ENCODE measurements at places on chromosomes 1 and 21.

DNA sequence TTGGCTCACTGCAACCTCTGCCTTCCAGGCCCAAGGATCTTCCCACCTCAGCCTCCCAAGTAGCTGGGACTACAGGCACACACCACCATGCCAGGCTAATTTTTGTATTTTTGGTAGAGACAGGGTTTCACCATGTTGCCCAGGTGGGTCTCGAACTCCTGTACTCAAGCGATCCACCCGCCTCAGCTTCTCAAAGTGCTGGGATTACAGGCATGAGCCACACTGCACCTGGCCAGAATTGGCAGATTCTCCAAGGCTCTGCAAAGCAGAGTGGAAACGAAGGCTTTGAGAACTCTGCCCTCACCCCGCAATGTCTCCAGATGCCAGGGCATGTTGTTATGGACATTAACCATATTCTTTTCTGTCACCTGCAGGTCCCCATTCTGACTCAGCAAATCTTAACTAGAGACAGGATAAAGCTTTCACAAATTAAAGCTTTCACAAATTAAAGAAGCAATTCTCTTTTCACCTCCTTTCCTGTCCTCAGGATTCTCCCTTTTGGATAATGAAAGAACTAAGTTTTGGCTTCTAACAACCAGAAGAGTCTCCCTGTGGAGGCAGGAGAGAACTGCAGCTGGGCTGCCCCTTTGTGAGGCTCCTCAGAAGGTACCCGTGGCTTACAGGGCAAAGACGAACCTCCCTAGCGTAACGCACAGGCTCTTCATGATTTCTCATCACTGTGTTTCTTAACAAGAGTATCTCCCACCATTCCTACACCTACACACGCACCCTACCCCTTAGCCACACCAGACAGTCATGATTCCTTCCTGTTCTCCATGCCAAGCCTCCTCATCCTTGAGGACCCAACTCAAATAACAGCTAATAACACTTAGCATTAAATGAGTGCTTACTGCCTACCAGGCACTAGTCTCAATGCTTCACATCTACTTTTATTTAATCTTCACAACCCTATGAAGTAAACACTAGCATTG lies 29.8 kb downstream of the GPA33 start:
- no peak for DNase-seq

- no peak for DNase-seq
Measured at GRCh38 chr1:242002072-242002471, 3.2 kb upstream of the MAP1LC3C start.

- no peak for DNase-seq
Measured at GRCh38 chr1:3688356-3689137, 36.2 kb downstream of the TP73 start.

GRCh38 chr21:42245331-42246193 lies 26.6 kb downstream of the ABCG1 start:
- DNase-seq, result no peak

DNA sequence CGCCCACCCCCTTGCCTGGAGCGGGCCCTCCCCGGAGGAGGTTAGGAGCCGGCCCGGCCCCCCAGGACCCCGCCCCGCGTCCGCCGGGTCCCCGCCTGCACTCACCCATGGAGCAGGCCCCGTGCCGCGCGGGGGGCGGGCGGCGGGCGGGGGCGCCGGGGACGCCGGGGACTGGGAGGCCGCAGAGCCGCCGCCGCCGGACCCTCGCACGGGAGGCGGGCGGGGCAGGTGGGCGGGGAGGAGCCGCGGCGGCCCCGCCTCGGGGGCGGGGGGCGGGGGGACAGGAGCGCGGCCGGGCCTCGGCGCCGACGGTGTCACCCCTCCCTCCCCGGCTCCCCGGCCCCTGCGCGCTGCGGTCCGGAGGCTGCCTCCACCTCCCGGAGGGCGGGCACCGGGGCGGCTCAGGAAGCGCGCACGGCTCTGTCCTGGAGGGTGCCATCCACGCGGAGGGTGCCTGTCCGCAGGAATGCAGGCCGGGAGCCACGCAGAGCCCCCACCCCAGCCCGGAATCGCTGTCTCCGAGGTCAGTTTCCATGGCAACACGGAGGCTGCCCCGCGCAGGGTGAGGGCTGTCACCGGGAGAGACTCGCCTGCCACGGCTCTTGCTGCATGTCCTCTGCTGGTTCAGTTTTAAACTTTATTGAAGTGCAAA lies 5.9 kb upstream of the PLEKHG5 start:
- no peak for DNase-seq

DNA sequence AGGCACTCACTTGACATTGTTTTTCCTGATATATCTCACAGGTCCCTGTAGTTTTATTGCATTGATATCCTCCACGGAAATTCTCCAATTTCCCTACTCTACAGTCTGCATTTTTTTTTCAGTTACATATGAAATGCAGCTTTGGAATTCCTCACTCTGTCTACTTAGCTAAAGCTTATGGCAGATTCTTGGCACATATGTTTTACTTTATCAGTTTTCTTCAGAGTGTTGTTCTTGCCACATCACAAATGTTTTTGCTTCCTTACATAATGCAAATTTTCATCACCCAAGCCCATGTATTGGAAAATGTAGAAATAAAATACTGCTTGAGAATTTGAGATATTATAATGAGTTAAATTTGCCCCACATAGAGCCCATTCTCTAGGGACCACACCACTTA lies 1895.1 kb downstream of the MRPL39 start:
- no peak for DNase-seq

DNA sequence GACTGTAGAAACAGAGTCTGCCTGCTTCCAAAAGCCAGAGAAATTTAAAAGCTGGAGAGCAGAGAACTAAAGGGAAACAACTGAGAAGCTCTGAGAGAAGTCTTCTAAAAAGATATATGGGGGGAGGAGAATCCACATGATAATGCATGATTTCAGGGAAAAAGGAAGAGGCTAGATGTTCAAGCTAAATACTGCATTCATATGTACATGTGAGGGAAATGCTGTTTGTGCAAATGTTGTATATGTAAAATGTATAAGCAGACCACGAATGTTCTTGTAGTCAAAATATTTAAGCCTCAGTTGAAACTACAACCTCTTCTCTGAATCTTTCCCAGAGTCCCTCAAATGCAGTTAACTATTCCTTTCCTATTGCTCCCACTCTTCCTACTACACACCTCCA lies 79.2 kb downstream of the AKT3 start:
- no peak for DNase-seq

DNA sequence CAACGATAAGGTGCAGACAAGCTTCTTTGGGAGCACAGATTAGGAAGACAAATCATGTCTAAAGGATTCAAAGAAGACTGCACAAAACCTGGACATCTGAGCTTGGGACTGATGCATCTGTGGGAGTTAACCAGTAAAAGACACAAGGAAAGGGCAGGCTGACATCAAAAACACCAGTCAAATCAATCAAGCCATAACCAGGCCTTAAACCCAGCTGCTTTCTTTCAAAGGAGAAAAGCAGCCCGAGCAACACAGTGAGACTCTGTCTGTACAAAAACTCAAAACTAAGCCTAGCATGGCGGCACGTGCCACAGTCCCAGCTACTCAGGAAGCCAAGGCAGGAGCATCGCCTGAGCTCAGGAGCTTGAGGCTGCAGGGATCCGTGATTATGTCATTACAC lies 411.6 kb downstream of the SMYD3 start:
- DNase-seq, result no peak

GRCh38 chr1:43436371-43436770 lies 17.4 kb downstream of the HYI start:
- no peak for DNase-seq

GRCh38 chr1:212690816-212691403 lies 8.7 kb downstream of the BATF3 start:
- DNase-seq, result no peak

DNA sequence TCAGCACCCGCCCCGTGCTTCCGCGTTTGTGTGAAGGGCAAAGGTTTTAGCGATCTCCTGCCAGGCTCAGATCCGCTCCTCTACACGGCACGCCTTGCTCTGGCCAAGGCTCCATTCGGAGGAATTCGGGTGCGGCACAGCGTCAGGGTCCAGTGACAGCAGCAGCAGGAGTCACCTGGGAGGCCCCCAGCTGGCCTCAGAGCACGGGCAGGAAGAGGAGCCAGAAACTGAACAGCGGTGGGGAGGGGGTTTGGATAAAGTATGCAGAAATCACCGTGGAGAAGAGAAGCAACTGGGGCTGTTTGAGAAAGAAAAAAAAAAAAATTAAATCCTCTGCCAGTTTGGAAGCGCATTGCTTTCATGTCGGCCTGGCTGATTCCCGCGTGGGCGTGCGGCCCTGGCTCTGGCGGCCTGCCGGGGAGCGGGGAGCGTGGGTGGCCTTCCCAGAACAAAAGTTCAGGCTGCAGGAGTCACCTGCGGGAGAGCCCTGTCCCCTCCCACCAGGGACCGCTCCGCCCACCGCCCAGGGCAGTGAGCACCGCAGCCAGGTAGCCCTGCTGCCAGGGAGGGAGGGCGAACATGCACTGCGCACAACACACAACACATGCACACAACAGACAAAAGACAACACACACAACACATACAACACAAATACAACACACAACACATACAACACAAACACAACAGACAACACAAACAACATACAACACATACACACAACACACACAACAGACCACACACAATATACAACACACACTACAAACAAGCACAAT lies 107.6 kb downstream of the ETS2 start:
- no peak for DNase-seq

- no peak for DNase-seq
Measured at GRCh38 chr1:59151860-59152259, 145.0 kb upstream of the FGGY start.

DNA sequence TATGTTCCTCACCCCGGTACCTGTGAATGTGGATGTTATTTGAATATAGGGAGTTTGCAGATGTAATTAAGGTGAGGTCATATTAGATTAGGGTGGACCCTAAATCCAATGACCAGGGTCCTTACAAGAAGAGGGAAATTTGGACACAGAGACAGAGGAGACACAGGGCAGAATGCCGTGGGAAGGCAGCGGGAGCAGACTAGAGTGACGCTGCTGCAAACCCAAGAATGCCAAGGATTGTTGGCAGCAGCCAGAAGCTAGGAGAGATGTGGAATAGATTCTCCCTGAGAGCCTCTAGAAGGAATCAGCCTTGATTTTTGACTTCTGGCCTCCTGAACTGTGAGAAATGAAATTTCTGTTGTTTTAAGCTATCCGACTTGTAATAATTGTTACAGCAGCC lies 53.6 kb downstream of the SPATA46 start:
- DNase-seq, result no peak

DNA sequence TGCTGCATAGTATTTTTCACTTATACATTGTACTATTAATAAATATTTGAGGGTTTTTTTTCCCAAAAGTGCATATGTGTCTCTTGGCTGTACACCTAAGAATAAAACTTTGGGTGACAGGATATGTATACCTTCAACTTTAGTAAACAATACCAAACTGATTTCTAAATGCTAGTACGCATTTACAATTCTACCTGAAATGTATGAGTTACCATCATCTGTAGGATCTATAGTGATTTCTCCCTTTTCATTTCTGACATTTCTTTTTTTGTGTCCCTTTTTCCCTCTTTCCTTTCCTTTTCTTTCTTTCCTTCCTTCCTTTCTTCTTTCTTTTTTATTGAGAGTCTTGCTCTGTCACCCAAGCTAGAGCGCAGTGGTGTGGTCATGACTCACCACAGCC lies 16.7 kb upstream of the BMP8B start:
- no peak for DNase-seq

- peak; percentile 51 for DNase-seq
Measured at GRCh38 chr1:55216096-55216495, 932 bp upstream of the USP24 start.

- no peak for DNase-seq
Measured at GRCh38 chr1:179598631-179599030, 7.0 kb downstream of the TDRD5 start.

DNA sequence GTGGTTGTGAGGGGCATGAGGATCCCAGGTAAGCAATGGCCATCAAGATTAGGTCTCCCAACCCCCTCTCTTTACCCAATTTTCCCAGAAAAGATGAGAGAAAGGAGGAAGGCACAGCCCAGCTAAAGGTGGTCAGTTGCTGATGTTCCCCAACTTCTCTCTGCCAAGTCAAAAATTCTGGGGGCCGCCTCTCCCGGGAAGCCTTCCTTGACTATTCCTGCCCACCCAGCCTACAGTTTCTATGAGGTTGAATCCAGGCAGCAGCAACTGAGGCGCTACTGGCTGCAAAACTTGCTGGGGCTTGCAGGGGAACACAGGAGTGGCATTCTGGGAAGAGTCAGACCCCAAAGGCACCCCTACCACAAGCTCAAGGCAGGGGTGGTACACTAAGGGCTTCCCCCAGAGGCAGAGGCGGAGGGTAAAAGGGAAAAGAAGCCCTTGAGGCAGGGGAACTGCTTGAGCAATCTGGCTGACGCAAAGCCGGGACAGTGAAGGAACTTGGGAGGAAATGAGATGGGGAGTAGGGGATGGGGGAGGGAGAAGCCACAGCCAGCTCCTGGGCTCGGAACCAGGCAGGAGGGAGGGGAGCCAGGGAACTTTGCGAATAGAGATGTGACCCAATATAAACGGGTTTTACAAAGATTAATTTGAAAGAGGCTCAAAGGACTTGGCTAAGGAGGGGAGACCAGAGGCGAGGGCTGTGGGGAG lies 31.2 kb downstream of the SDC3 start:
- DNase-seq, result no peak

- DNase-seq, result no peak
Measured at GRCh38 chr1:196450143-196451095, 157.8 kb downstream of the KCNT2 start.

DNA sequence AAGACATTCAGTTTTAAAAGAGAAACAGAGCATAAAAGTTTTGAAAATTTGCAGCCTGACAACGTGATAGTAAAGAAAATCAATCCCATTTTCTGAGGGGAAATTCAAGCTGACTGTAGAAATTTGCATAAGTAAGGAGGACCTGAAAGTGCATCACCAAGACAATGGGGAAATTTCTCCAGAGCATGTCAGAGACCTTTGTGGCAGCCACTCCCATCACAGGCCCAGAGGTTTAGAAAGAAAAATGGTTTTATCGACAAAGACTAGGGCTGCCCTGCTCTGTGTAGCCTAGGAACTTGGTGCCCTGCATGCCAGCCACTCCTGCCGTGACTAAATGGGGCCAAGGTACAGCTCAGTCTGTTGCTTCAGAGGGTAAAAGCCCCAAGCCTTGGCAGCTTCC lies 1640.2 kb upstream of the PRMT6 start:
- DNase-seq, result no peak

DNA sequence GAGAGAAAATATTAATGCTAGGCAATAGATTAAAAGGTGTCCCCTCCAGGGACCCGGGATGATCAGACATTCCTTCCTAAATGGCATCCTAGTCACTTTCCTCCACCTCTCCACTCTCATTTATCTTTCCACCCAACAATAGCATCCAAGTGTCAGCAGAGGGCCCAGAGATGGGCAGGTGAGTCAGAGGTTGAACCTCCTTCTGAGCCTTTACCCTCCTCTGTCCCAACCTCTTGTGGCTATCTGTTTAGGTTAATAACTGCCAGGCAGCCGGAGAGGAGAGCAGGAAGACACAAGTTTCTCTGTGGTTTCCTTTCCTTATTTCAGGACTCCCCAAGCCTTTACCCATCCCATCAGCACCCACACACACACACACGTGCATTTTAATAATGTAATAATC lies 4.1 kb downstream of the GJA5 start:
- DNase-seq, result no peak

- DNase-seq, result no peak
Measured at GRCh38 chr1:23801338-23801748, 789 bp upstream of the GALE start.

Data from SHP77 treated with DMSO at 0.1 percent for 48 hours (cell line).